ENCODE measurements at places on chromosomes 5 and 9. TPM values are rescaled to one million over a fixed set of nuclear protein-coding genes. Genes with fewer than 3 reads are reported as not detected.

DNA sequence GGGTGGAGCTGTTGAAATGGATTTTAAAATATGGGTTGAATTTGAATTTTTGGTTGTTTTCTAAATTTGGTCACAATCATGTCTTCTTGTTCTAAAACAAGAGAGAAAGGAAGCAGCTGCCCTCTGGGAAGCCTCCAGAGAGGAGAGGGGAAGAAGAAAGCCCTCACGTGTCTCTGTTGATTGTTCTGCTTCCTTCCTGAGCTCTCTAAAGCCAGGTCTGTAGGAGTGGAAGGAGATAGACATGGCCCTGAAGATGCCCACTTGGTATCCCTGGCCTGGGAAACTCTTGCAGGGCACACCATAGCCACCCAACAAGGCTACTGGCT is 59.6 kb downstream of the GALNT12 start:
- DNase-seq, result no peak

Gene KCNV2
- polyA plus RNA-seq, result 0.13 TPM

Gene IL17B
- polyA plus RNA-seq, result 1.7 TPM

- DNase-seq, result no peak
These were observed 262.9 kb downstream of the IRX1 start for GRCh38 chr5:3858524-3858923.

Gene DNAH5
- polyA plus RNA-seq, result 0.40 TPM

DNA sequence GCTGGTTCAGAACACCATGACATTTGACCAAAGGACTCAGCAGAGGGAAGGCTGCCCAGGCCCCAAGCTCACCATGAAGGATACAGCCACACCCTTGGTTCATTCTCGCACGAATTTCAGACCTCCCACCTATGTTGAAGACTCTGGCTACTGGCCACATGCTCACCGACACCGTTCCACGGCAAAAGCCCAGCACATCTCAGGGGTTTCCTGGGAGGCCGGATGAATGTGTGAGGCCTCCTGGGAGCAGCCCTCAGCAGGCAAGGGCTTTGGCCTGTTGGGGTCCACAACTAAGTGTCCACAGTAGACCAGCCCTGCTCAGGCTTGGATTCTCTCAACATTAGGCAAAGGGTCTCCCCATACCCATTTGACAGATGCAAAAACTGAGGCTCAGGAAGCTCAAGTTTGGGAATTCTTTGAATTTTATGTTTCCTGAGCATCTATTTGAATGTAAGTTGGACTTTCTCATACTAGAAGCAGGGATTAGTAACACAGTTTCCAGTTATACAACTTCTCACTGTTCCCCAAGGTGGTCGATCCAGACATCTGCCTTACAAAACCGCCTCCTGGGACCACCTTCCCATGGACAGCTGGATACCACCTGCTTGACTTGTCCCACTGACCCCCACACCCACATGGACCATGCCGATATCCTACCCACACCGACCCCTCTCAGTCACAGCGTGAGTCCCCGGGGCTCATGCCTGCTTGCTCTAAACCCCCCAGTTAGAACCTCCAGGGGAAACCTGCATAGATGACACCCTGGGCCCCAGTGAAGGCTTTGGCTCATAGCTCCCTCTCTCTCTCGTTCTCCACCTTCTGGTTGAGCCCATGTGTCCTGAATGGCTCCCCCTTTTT is 27.9 kb downstream of the CCT5 start:
- DNase-seq, result no peak
